DMS53 (cell line): ENCODE measurements at places on chromosomes 1 and 21.

DNA sequence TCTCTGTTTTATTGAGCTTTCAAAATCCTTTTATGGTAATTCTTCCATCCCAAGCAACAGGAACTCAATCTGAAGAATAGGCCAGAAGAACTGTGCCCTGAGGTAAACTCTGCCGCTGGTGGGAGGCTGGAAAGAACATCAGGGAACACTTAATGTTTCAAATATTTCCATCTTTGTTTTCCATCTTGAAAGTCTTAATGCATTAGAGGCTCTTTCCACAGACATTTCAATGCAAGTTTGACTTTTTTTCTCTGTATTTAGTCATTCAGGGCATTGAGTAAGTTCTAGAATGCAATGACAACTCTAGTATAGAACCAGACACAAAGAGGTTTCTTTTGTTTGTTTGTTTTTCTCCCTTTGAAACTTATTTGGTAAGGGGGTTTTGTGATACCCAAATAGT is 61.5 kb downstream of the KIAA0040 start:
- no peak for DNase-seq

- peak; percentile 95 for DNase-seq
Measured at GRCh38 chr1:32240140-32240951, 6.7 kb upstream of the FAM167B start.

DNA sequence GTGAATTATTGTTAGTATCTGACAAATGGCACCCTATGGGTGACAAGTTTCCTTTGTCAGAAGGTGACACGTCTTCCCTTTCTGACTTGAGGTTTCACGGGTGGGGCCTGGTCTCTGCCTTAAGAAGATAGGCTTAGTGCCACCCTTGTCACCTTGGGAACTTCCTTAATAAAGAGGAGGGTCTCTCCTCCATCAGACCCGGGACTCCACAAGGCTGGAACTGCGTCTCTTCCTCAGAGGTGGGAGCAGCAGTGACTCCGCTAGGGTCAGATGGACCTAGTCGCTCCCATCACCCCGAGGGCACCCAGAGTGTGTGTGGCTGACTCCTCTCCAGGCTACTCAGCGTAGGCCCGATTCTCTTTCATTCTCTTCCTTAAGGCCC is 774 bp upstream of the WDTC1 start:
- peak; percentile 62 for DNase-seq

DNA sequence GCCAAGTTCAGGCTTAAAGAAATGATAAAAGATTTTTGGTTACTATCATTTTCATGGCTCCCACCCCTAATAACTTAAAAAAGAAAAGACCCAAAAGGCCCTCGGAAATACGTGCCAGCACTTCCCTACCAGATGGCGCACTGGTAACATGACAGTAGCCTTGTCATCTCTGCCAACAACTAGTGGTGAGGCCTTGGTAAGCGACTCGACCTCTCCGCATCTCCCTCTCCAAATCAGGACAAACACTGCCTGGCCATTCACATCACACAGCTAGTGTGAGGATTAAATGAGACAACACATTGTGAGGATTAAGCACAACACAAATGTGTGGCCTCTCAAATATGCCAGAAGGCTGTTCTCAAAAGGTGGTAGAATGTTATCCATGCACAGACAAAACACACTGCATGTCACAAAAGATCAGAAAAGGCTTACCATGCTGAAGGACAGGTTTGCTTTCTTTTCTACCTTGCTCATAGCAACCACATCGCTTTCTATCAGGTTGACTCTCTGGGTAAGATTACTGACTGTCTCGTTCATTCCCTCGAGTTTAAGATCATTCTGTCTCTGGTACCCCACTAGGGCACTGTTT is 16.4 kb downstream of the TEX38 start:
- DNase-seq: no peak
